Anterior cingulate cortex (tissue), 58 donors: ENCODE measurements at places on chromosomes 1 and 21.

GRCh38 chr1:211488641-211489040, 3.3 kb downstream of the RD3 start:
- DNase-seq, result no peak

DNA sequence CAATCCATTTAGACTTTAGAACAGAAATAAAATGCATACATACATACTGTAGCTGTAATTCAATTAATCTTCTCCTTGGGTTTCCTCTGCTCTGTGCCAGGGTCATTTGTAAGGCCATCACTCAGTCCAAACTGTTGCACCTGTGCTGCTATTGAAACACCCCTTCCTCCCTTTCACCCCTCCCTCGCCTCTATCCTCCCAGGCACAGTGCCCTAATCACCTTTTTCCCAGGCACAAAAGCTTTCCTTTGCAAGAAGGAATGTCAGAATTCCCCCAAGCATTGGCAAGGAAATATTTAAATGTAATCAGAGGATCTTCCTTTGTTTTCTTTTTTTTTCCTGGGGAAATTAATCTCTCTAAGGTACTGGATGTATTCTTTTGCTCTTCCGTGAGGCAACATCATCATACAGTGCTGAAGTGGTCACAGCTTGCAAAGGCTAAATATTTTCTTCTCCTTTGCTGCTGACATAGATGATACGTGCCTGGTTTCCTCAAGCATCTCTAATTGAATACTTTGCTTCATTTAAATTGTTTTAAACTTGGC, 339.3 kb upstream of the NR5A2 start:
- DNase-seq, result no peak

DNA sequence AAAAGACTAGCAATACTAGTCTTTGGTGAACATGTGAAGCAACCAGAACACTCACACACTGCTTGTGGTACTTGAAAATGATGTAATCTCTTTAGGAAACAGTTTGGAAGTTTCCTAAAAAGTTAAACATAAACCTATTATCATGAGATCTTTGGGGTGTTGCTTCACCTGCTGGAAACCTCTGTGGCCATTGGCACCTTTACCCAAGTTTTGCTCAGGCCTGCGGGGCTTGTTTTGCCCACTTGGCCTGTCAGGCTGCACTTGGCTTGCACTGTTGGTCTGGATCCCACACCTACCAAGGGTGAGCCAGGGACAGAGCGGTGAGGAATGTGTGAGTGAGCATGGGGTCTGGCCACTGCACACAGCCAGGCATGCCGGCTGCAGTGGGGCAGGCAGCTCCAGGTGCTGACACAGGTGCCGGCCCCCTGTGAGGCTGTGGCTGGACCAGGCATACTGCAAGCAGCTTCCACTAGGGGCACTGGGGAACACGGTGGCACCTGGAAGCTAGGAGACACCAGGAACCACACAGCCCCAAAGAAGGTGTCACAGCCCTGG, 14.4 kb upstream of the FNBP1L start:
- DNase-seq, result no peak

GRCh38 chr1:206469933-206470691, at the start of gene IKBKE:
Gene IKBKE (plus strand): TSS chr1:206470476. CDS start chr1:206473228, 2,752 bp downstream.
- peak; percentile 32 for DNase-seq

DNA sequence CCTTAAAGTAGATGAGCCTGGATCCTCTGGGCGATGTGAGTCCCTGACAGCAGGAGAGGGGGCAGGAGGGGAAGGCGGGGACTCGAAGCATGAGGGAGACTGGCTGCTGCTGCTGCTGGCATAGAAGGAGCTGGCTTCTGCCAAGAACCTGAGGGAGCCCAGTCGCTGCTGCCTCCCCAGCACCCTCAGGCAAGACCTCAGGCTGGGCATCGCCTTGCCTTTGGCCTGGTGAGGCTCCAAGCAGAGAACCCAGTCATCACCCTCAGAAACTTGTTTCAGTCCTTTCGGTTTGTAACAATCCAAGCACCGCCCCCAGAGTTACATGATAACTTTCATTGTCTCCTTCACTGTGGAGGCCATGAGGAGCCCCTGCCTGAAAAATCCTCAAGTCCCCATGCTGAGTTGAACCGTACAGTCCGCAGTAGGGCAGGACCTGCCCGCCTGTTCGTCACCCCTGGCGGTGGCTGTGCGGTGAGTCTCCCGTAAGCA, 38.8 kb downstream of the POFUT2 start:
- peak; percentile 10 for DNase-seq

DNA sequence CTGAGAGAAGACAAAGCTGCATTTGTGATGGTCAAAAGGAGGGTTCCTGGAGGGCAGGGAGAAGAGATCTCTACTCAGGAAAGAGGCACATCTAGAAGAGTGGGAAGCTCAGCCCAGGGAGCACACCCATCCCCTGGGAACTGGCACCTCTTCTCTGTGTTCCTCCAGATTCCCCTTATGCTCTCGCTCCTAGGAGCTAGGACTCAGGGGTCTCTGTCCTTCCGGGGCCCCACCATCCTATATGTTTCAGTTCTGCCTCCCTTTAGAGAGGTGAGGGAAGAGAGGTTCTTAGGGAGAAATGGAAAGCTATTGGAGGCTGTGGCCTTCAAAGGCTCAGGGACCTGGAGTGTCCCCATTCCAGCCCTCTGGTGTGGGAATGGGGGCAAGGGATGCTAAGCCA, 4.6 kb upstream of the PPM1J start:
- DNase-seq, result no peak

DNA sequence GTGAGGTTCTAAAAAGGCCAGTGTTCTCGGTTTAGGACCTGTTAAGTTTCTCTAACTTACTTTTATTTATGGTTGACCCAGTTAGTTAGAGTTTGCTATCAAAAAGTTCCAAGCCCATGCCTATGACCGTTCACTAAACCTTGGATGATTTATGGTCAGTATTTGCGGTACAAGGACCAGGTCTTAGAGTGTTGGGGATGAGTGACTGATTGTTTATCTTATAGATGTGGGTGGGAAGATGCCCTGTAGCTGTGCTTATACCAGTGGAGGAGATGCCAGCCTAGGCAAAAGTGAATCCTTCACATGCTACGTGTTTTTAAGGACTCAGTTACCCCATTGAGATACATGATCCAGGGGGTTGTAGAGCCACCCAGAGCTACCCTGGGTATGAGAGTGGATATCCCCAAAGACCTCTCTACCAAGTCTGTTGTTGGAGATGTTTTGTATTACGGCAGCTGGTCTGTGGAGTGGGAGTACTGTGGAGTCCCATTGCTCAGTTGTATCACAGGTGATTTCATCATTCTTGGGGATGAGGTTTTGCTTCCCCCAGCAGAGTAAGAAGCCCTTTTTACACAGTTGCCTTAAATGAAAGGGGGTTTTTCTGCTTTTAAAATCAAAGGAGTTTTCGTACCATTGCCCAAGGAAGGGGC, 2.1 kb downstream of the SLC22A15 start:
- no peak for DNase-seq

DNA sequence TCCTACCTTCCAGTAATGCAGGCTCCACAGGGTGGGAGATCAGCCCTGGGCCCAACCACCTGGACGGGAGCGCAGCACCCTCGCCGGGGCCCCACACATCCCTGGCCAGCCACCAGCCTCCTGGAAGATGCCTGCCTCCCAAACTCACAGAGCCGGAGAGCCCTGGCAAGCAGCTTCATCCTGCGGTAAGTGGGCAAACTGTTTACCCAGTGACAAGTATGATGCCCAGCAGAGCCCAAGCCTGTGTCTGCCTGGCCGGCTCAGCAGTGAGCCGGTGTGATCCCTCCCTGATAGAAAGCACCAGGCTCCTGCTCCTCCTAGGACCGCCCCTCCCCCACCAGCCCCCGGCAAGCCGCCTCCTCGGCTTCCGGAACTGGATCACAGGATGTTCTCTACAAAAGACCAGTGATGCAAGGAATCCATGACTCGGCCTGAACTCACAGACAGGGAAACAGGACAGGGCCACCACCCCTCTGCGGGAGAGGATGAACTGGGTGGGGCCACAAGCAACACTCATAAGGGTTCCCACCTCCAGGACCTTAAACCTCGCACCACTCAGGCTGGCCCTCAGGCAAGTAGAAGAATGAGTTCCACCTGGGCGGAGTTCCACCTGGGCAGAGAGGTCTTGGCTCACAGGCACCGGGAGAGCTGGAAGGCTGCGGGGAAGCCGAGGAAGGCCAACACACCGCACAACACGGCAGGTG, 7.9 kb downstream of the ACOT7 start:
- peak; percentile 28 for DNase-seq

DNA sequence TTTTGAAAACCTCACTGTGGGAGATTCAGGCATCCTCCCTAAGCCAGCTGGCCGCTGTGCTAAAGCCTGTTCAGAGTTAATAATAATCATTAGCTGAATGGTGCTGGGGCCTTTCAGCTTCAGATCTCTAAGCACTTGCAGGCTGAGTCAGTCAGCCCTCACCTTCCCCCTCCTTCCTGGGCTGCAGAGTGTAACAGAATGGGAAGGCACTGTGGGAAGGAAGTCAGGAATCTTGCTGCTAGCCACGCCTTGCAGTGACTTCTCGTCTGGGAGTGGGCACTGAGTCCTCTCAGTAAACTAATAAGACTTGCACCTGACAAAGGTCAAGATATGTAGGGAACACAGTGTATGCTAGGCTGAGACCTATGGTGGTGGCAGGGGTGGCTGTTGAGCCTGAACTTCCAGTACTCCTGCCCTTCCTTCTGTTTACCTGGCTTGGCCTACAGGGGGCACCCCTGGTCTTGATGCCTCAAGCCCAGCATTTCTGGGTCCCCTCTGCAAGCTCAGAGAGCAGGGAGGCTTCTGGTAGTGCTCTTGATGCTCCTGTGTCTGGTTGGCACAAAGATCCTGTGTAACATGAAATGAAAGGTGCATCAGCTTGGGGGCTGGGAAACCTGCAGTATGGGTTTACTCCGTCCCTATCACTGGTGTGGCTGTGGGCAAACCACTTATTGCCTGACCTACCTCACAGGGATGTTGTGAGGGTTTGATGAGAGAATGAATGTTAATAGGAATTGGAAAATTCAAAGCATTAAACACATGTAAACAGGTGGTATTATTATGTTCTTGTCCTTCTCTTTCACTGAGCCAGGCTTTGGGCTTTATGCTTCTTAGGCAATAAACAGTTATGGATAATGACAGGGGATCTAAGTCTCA, 6.0 kb downstream of the CYB561D1 start:
- DNase-seq, result peak; percentile 39

DNA sequence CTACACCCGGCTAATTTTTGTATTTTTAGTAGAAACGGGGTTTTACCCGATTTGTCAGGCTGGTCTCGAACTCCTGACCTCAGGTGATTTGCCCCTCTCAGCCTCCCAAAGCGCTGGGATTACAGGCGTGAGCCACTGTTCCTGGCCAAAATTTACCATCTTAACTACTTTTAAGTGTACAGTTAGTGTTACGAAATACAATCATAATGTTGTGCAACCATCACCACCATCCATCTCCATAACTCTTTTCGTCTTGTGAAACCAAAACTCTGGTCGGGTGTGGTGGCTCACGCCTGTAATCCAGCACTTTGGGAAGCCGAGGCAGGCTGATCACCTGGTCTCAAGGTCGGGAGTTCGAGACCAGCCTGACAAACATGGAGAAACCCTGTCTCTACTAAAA, 14.1 kb upstream of the ZBTB40 start:
- DNase-seq, result no peak

GRCh38 chr1:154193821-154194220, 1.9 kb upstream of the TPM3 start:
- DNase-seq, result no peak

- no peak for DNase-seq
Measured at GRCh38 chr1:78607334-78607927, 12.8 kb upstream of the IFI44L start.

DNA sequence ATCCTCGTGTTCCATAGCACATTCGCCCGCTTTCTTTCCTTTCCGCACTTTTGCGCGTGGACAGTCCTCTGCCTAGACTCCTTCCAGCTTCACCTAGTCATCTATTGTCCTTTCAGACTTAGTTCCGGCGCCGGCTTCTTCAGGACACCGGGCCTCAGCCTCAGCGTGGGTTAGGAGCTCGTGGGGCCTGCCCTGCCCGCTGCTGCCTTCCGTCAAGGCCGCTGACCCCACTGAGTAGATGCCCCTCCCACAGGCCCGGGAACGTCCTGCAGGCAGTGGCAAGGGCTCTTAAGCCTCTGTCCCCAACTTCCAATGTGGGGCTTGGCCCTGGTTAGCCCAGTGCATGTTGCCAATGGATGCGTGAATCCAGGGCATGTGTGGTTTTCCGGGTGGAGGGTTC, 11.4 kb downstream of the DMRTB1 start:
- no peak for DNase-seq

DNA sequence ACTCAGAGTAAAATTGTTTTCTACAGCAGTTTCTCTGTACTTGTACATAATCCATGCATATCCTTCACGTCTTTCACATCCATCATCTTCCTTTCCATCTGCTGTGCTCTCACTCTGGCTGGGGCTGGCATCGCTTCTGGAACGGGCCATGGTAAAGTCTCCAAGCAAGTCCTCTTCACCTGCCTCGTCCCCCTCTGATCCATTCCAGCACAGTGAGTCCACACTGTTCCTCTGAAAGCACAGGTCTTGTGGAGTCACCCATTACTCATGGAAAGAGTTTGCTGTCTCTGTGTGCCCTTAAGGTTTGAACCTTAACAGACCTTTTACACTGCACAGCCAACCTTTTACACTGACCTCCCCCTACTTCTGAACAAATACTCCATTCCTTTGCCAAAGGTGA, 313.6 kb downstream of the ASTN1 start:
- no peak for DNase-seq

- DNase-seq, result no peak
Measured at GRCh38 chr21:45441431-45442255, 36.7 kb downstream of the COL18A1 start.

- no peak for DNase-seq
Measured at GRCh38 chr1:200904772-200905171, 10.1 kb downstream of the INAVA start.

- DNase-seq, result no peak
Measured at GRCh38 chr1:211714154-211714553, 38.7 kb upstream of the NEK2 start.

DNA sequence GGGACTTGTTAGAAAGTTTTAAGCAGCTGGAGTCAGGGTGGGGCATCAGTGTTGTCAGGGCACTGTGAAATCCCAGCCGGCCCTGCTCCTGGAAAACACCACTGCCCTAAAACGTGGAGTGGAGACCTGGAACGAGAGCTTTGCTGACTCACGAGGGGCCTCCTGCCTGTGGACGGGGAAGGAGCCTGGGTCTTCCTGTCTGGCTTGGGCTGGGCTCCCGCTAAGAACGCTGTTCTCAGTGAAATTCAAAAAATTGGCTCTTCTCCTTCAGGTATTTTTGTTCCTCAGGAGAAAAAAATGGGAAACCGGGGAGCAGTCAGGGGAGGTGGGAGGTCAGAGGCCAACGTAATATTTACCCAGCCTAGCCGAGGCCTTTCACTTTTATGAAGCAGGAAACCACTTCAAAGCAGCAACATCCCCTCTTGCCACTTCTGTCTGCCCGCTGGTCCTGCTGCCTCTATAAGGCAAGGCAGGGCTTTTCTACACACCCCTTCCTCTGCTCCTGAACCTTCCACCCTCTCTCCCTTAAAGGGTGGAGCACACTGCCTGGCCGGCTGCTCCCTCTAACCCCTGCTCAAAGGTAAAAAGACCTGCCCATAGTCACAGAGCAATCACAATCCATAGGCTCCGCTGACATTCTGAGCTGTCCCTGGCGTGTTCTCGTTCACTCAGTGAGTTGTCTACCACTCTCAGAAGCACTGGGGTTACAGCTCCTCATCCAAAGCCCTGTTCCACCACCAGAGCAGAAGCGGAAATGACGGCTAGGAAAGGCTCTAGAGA, 8.0 kb downstream of the PLXNA2 start:
- no peak for DNase-seq

GRCh38 chr1:165842671-165843129, 15.3 kb downstream of the UCK2 start:
- DNase-seq, result no peak
